Cardiac muscle cell (in vitro differentiated cells and primary cell): ENCODE measurements at places on chromosomes 13 and 19. TPM values are rescaled to one million over a fixed set of nuclear protein-coding genes. Genes with fewer than 3 reads are reported as not detected.

Gene IQCN
- total RNA-seq: 2.3 and 3.2 TPM in 2 replicates

Gene FREM2
- total RNA-seq: 37.8 and 51.4 TPM in 2 replicates

Gene MRPL54
- total RNA-seq: 37.9 and 57.8 TPM in 2 replicates

Gene SERTAD1
- total RNA-seq: 14.4 and 18.8 TPM in 2 replicates

DNA sequence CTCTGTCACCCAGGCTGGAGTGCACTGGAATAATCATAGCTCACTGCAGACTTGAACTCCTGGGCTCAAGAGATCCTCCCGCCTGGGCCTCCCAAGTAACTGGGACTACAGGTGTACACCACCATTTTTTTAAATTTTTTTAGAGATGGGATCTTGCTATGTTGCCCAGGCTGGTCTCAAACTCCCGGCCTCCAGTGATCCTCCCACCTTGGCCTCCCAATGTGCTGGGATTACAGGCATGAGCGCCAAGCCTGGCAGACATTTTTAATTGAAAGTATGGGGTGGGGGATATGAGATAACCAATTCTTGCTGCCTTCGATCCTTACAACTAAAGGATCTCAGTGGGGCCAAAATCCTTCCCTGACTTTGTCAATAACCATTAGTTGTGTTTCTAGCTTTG, 91.8 kb downstream of the ZNF557 start:
- no peak overlapping the region for H3K27ac ChIP-seq
- H3K4me3 ChIP-seq: no peak overlapping the region
- no peaks in the 10 kb centered on the region for H3K4me1 ChIP-seq
- H3K36me3 ChIP-seq: peaks cover 10% of the 10 kb centered on the region
- DNase-seq: no peak
- H3K27me3 ChIP-seq: no peaks in the 10 kb centered on the region
